Fibroblast of upper back skin (primary cell): ENCODE measurements at places on chromosomes 5 and 9.

DNA sequence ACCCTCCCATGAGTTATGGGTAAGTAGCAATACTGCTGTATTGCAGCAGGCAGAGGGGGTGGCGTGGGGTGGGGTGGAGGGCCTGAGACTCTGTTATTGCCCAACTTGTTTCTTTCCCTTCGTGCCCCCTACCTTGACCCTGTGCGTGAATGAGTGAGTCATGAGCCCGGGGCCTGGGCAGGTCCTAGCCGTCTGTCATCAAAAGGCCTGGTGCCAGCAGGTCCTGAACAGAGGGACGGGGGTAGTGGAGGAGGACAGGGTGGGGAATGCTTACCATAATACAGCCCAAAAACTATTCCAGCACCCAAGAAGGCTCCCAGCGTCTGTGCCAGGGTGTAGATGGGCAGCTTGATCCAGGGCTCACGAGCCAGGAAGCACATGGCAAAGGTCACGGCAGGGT, 4.3 kb downstream of the AQP3 start:
- no peak for DNase-seq

GRCh38 chr5:174412374-174412773, 312.0 kb upstream of the MSX2 start:
- DNase-seq, result no peak

DNA sequence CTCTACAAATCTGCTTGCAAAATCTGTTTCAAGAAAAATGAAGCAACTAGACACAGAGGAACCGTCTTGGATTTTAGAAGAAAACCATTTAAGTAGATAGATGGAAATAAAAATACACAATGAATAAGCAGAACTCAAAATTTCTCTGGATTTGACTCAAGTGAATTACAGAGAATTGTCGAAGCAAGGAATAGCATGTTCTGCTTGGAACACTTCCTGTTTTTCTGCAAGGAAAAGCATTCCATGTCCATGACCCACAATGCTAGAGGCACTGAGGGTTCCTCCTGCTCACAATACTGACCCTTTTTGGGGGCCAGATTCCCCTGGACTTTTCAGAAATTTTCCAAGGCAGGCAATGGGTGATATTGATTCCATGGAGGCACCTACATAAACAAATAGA, 29.8 kb downstream of the PRUNE2 start:
- DNase-seq, result no peak

DNA sequence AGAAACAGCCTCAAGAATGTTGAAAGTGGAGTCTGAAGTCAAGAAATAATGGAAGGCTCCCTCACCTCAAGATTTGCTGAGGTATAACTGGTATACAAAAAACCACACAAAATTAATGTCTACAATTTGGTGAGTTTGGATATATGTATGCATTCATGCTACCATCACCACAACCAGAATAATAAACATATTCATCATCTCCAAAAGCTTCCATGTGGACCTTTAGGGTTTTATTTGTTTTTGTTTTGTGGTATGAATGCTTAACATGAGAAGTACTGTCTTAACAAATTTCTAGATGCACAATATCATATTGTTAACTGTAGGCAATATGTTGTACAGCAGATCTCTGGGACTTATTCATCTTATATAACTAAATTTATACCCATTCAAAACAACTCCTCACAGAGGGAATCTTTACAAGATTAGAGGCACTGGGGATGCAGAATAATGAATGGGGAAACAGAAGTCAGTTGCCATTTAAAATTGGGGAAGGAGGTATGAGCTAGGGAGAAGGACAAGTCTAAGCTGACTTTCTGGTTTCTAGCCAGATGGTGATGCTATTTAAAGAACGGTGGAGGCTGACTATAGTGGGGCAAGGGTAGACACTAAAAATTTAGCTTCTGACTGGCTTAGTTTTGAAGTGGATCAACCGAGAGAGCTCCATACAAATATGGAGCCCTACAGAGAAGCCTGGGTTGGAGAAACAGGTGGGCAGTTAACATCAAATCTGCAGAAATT, 213.9 kb downstream of the BNC2 start:
- no peak for DNase-seq

DNA sequence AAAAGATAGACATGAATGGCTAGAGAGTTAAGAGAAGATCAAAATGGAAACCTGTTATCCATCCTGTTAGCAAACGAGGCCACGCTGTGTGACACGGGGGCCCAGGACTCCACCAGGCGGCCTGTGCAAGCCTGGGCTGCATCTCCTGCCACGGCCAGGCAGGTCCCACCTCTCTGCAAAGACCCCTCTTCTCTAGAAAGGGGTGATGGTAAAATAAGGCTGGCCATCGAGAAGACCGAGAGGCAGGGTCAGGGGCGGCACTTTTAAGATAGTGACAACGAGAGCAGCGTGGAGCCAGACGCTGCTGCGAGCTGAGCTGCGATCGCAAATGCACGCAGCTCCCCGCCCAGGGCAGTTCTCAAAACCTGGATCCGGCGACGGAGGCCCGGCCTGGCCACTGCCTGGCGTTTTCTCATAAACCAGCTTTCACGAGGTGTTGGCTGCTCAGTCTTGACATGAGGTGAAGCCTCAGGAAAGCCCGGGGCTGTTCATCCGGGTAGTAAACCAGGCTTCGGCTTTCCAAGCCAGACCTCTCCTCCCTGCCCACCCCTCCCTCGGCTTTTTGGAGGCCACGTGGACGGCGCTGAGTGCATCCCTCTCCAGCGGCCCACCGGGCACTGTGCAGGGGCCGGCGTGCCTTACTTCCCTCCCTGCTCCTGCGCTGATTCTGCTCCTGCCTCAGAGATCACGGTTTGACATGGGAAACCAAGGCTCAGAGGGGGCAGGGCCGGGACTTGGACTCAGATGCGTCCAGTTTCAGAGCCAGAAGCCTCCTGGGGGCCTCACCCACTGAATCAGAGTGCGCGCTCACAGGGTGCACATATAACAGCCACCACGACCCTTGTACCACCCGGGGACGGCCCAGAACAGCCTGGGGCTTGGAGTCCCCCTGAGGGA, 151.6 kb upstream of the PHYKPL start:
- no peak for DNase-seq

DNA sequence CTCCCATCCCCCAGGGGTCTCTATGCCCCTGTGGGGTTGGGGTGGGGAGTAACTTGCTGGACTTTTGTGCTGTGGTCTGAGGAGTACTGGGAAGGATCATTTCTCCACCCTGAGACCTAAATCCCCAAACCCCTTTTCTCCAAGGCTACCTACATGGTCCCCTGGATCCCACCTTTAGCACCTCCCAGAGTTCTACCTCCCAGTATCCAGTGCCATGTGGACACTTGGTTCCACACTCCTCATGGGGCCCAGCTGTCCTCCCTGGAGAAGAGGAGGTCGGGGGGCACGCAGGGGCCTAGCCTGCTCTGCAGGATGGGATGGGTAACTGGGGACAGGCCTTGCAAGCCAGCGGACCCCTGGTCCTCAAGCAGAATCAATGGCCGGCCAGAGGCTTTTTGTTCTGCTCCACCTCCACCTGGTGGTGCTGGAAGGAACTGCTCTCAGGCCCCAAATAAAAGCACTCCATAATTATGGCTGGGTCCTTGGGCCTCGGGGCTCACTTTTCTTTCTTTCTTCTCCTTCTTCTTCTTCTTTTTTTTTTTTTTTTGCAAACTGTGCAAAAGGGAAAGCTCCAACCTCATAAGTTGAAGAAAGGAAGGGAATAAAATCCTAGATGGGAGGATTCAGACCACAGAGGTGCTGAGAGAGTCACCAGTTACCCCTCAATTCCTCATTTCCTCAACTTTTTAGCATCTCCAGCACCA, 68.4 kb downstream of the PSD2 start:
- peak; percentile 40 for DNase-seq

DNA sequence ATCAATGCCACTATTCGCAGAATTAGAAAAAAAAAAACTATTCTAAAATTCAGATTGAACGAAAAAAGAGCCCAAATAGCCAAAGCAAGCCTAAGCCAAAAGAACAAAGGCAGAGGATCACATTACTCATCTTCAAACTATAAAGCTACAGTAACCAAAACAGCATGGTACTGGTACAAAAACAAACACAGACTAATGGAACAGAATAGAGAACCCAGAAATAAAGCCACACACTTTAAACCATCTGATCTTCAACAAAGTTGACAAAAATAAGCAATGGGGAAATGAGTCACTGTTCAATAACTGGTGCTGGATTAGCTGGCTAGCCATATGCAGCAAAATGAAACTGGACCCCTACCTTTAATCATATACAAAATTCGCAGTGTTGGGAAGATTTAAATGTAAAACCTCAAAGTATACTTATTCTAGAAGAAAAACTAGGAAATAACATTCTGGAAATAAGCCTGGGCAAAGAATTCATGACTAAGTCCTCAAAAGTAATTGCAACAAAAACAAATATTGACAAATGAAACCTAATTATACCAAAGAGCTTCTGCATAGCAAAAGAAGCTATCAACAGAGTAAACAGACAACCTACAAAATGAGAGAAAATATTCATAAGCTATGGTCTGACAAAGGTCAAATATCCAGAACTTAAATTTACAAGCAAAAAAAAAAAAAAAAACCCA, 153.7 kb downstream of the NDUFS4 start:
- no peak for DNase-seq

- no peak for DNase-seq
Observed at GRCh38 chr9:93232388-93232960, 48.5 kb downstream of the WNK2 start.

- no peak for DNase-seq
Observed at GRCh38 chr9:118928722-118929121, 440.5 kb downstream of the BRINP1 start.

DNA sequence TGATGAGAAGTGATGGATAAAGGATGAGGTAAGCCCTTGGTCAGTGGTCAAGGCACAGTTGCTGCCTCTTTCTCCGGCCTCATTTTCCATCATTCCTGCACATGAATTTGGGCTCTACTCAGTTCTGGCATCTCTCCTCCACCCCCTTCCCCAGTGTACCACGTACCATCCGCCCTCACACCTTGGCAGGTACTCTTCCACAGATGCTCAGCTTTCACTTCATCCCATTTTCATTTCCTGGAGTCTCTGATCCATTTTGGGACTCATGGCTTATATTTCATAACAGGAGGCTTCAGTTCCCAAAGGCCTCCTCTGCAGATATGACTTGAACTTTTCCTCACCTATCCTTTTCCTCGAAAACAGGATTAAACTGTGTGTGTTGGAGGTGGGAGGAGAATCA, 326.7 kb downstream of the ASTN2 start:
- DNase-seq, result no peak

- DNase-seq, result no peak
Observed at GRCh38 chr5:77232574-77233358, 22.3 kb downstream of the PDE8B start.

GRCh38 chr9:2016408-2017330, 1.5 kb downstream of the SMARCA2 start:
- peak; percentile 71 for DNase-seq

DNA sequence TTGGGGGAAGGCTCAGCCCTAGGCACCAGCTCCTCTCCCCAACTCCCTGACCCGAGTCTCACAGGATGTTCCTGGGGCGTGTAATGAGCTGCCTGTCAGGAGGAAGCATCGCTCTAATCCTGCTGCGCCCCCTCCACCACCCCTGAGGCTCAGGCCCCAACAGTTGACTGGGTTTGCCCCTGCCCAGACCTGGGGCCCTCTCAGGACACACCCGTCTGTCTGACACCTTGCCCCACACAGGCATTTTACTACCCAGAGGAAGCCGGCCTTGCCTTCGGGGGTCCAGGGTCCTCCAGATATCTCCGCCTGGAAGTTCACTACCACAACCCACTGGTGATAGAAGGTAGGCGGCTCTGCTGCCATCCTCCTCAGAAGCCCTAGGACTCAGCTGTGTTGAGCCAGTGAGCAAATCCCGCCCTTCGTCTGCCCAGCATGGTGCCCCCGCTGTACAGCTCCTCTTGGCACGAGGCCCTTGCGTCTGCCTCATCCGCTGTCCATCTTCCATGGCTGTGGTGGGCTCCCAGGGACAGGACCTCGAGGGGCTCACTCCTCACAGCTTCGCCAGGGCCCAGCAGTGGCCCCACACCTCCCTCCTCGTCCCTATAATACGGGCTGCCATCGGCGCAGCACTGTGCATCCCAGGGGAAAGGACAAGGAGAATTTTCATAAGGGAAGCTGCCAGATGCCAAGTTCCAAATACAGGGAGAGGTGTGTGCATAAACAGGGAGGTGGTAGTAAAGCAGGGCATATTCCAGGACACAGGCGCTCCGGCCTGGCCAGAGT, 8.0 kb downstream of the DBH start:
- no peak for DNase-seq

DNA sequence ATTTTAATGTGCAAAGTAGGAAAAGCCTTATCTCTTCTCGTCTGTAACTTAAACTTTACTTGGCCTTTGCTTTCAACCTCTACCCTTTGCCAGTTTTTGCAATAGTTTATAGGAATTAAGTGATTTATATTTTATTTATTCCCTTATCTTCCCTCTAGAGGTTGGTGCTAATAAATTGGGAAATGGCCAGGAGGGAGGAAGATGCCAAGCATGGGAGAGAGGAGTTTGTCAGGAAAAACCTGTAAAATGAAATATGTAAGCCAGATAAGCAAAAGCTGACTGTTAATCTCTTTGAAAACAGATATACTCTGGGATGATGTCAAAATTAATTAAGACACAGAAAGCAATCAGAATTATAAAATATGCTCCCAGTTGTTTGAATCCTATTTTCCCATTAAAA, 484.5 kb downstream of the NR2F1-AS1 start:
- DNase-seq, result no peak

DNA sequence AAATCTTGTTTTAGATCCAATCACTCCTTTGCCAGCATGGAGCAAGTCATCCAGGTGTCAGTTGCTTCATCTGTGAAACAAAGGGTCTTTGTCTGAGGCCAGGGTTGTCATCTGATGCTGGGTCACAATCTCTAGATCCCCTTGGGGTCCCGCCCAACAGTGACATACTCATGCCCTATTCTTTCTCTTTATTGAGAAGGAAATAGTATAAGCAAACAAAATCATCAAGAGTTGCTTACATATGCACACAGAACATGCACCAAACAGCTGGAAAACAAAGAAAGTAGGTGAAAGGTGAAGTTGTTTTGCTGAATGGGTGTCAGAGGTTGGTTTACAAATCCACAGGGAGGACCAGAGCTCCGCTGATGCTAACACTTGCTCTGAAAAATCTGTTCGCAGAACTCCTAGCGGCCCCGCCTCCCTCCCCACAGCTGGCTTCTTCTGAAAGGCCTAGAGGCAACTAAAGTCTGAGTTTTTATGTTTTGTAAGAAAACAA, 106.1 kb upstream of the SLC44A1 start:
- no peak for DNase-seq

DNA sequence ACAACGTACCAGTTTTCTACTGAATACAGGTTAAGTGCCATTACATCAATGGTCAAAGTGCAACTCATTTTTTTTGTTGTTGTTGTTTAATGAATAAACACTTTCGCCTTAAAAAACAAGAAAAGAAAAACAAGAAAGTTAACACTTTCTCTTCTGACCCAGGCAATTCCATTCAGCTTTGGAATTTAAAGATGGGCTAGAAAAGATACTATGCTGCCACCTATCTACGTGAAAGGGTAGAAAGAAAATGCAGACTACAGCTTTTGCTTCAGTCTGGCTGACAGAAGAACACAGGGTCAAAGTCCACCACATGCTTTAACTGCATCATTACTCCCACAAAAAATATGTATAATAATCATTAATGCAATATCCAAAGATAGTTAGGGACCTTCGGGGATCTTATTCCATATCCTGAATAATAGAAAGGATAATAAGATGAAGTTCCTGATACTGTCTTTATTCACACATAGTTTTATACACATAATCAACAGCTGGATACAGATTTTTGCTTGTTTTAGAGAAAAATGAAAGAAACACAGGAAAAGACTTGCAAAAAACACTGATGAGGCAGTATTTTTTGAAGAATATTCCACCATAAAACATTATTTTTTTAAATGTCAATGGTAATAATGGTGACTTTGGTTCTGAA, 40.4 kb downstream of the ZDHHC21 start:
- peak; percentile 7 for DNase-seq

- DNase-seq, result no peak
Observed at GRCh38 chr5:64418013-64418412, 87.8 kb upstream of the RGS7BP start.

- no peak for DNase-seq
Observed at GRCh38 chr9:99513441-99514112, 291.5 kb downstream of the SEC61B start.
